ENCODE measurements at places on chromosomes 3 and 15.

- DNase-seq: no peak
These were observed 82.9 kb downstream of the FSIP1 start for GRCh38 chr15:39699516-39700374.

DNA sequence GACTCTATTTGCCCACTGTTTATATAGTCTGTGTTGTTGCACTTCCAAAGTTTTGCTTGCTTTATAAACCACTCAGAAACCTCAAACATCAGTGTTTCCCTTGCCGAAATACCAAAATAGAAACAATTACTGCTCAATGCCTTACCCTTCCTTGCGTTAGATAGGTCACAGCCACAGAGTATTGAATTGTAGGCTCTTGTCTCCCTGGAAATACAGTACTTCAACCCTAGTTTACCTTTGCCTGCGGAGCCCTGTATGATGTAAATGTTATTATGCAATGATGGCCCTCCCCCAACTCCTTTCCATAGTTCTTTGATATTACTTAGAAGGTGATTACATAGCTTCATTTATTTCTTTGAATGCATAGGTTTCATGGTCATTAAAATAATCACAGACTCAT lies 44.2 kb downstream of the SOX2 start:
- peak; percentile 16 for DNase-seq

- no peak for DNase-seq
These were observed 35.4 kb downstream of the GOLIM4 start for GRCh38 chr3:168060317-168060716.

GRCh38 chr15:45387380-45388007 lies 9.2 kb upstream of the GATM start:
- no peak for DNase-seq

DNA sequence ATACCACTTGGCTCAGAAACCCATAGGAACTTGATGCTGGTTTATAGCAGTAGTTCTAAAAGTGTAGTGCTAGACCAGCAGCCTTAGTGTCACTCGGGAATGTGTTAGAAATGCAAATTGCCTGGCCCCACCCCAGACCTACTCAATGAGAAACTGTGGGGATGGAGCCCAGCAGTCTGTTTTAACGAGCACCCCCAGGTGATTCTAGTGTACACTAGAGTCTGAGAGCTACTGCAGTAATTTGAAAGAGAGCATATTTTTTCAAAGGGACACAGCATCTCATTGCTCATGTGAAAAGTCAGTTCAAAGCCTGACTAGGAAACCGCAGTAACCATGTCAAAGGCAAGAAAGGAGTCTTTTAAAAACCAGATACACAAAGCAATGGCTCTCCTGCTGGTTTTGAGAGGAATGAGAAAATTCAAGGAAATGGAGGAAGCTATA lies 313.4 kb downstream of the SQOR start:
- no peak for DNase-seq

DNA sequence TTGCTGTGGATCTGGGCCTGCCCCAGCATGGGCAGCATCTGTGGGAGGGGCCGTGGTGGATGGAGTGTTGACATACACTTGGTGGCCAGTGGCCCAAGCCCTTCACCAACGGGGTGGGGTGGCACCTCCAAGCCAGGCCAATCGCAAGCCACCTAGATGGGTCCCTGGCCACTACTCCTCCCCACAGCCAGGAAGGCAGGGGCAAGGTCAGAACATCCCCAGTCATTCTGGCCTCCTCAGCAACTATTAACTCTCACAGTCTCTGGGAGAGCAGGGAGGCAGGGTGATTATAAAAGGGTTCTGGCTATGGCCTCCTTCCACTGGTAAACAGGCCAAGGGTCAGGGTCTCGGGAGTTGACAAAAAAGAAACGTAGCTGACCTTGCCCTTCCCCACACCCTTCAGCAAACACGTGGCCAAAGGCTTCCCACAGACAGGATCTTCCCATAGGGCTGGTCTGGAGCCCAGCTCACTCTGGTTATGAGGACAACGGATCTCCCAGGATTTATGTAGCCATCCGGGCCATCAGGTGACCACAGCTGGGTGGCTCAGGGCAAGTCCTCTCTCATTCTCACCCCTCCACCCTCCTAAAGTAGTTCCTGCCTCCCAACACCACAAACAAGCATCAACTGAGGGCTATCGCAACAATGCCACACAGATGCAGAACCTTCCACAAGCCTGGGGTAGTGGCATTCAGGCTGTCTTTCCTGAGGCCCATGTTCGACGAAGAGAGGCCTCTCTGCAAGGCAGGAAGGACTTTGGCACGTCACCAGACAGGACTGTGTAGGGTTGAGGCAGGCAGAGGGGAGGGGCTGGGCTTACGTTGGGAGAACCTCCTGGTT lies 18.9 kb downstream of the TLE3 start:
- no peak for DNase-seq

DNA sequence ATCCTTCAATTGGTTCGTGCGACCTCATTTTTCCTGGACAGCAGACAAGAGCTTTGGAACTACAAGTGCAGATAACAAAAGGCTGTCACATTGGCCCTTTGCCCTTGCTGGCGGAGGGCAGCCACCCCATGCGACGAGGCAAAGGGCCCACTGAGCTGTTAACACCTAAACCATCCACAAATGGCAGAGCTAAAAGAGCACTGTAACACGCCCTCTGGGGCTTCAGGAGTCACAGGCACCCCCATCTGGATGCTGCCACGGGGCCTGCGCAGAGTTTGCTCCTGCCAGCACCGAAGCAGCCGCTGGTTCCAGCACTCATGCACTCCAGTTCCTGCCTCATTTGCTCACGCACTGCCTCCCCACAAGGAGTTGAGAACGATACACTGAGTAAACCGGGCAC lies 524.9 kb downstream of the ZNF385D start:
- DNase-seq: no peak

- no peak for DNase-seq
These were observed 287.6 kb upstream of the C2CD4B start for GRCh38 chr15:62452667-62453066.

- DNase-seq: no peak
These were observed 47.6 kb downstream of the LARS2 start for GRCh38 chr3:45435961-45436360.

DNA sequence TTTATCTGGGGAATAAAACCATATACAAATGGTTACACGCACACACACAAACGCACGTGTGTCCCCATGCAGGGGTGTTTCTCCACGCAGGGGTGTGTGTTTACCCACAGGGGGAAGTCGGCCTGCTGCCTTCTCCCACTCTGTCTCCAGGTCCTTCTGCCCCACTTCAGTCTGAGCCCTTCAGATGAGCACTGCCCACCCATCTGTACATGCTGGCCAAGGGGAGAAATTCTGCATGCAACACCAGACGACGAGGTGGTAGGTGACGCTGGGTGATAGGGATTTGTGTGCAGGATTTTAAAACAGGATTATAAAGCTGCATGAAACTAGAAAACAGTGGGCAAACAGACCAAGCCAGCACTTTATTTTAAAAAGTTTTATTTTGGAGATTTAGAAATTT lies 122.5 kb downstream of the TJP1 start:
- DNase-seq: no peak

GRCh38 chr3:66483006-66483405 lies 17.8 kb downstream of the LRIG1 start:
- no peak for DNase-seq

DNA sequence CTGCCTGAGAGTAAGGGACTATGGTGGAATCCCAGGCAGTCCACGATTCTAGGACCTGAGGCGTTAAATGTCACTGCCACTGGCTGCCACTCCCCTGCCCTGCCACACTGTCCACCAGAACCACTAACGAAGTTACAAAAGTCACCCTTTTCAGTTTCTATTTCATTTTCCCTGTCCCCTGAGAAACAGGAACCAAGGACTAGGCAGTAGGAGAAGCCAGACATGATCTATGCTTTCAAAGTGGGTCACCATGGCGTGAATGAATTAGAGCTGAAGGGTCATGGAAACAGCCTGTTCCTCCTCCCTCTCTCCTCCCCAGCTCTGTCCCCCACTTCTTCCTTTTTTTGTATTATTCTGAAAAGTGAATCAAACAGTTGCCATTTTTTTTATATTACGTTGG lies 9.1 kb upstream of the ADPRH start:
- no peak for DNase-seq

GRCh38 chr3:65871305-65872141 lies 167.2 kb downstream of the MAGI1 start:
- peak; percentile 52 for DNase-seq

- DNase-seq: no peak
These were observed 39.4 kb upstream of the LMOD3 start for GRCh38 chr3:69161587-69162307.

DNA sequence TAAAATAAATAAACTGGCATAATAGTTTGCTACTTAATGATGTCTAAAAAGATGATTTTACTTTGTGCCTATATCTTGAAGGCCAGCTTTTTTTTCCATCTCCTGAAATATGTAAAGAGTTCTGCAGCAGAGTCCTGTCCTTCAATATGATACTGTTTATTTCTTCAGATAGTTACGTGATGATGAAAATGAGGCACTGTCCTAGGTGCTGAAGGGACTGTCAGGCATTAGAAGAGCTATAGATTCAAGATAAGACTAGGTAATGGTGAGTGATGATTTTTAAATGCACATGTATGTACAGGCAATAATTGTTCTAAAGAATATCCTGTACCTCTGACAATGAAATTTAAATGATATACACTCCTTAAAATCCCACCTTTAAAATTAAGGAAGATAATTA lies 326.9 kb upstream of the DNAJC19 start:
- DNase-seq: no peak

- DNase-seq: no peak
These were observed 61.5 kb downstream of the LMCD1 start for GRCh38 chr3:8563146-8563545.

GRCh38 chr15:88179562-88179961 lies 77.0 kb downstream of the NTRK3 start:
- DNase-seq: no peak

- DNase-seq: no peak
These were observed 25.8 kb downstream of the CCDC12 start for GRCh38 chr3:46950650-46951241.

DNA sequence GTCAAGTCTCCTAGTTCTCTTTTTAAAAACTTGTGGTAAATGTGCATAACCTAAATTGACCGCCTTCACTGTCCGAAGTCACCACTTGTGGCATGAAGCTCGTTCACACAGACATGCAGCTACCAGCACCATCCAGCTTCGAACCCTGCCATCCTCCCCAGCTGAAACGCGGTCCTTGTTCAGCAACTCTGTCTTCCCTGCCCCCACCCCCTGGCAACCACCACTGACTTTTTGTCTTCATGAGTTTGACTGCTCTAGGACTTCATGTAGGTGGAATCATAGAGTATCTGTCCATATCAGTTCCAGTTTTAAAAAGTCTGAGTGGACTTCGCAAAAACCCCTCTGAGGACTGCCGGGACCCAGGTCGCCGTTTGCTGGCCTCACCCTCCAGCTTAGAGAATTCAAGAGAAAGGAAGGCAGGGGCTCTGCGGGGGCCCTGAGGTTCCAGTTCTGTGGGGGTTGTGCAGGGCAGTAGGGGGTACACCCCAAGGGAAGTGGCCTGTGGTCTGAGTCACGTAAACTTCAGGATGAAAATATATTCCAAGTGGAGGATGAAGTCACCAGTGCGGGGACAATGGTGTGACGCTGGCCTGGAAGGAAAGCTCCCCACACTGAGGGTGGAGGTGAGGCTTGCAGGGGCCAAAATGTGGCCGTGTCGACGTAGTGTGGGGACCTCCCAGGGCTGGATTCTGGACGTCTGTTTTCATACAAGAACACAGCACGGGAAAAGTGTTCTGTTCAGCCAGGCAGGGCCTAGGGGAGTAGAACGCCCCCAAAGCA lies 67.6 kb downstream of the ABTB1 start:
- no peak for DNase-seq

DNA sequence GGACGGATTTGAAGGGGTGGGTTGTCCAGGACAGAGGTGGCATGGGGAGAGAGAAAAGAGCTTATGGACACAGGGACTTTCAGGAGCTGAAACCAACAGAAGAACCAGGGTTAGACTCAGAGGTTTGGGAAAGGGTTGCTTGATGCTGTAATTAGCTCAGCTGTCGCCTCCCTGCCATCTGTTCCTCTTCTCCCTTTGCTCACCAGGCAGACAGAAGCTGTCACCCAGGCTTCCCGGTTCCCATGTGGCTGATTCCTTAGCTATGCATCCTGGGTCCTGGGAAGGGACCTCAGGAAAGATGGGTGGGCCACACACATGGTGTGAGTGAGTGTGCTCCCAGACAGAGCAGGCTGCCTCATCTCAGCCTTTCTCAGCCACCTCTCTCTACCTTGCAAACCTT lies 14.1 kb downstream of the PTPN23 start:
- DNase-seq: no peak

DNA sequence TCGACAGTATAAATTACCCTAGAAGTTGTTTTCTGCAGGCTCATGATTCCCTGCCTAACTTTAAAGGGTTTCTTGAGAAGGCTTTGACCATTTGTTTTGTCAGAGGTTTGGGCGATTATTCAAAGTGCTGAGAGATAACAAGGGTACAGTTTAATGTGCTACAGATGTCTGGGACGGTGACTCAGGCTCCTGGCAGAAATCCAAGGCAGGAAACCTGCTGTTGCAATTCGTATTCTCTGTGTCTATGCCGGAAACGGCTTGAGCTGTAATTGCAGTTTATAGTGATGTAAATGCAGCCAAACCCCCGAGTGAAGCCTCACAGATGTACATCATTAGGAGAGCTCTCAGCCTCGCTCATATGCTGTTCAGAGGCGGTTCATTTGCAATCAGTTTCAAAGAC lies 65.6 kb downstream of the SYNPR start:
- peak; percentile 73 for DNase-seq

DNA sequence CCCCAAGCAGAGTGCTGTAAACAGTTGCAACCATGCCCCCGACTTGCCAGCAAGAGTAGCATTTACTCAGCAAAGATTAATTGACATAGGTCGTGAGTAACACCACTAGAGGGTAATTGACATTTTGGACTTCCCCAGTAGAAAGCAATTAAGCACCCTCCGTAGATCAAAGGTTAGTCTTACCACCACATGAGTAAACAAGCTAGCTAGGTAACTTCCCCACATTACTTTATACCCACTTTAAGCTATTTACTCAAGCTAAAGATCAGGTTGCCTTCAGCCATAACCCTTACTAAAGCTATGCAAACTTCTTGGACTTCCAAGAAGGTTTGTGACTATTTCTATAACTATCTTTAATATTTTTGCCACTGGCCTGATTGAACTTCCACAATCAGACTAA lies 1072.7 kb downstream of the OTOL1 start:
- DNase-seq: no peak

DNA sequence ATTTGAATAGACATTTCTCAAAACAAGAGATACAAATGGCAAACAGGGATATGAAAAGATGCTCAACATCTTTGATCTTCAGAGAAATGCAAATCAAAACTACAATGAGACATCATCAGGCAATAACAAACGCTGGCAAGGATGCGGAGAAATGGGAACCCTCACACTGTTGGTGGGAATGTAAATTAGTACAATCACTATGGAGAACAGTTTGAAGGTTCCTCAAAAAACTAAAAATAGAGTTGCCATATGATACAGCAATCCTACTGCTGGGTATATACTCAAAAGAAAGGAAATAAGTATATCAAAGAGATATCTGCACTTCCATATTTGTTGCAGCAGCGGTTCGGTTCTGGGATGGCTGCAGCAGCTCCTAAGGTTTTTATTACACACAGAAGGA lies 16.8 kb upstream of the LARS2 start:
- no peak for DNase-seq

Measured in NCI-H510A (cell line).